Uterus (tissue), 4 donors: ENCODE measurements at places on chromosomes 4 and X. TPM values are rescaled to one million over a fixed set of nuclear protein-coding genes. Genes with fewer than 3 reads are reported as not detected.

DCAF8L2 gene
- not detected for total RNA-seq

USP51 gene
- total RNA-seq = 8.2 TPM

ATP2B3 gene
- 0.09 TPM for total RNA-seq

DRD5 gene
- not detected for total RNA-seq

PAGE2 gene
- total RNA-seq = not detected

NAA11 gene
- total RNA-seq = 0.14 TPM

PASD1 gene
- total RNA-seq = not detected

SSX4B gene
- not detected for total RNA-seq

EDA gene
- 12.5 TPM for total RNA-seq

HPSE gene
- 3.1 TPM for total RNA-seq

AKAP17A gene
- 21.5 TPM for total RNA-seq

SCML2 gene
- 0.26 TPM for total RNA-seq

PABPC5 gene
- total RNA-seq = 0.77 TPM

DMRTC1B gene
- total RNA-seq = not detected

BGN gene
- 40.0 TPM for total RNA-seq

SLC34A2 gene
- 4.1 TPM for total RNA-seq

TLL1 gene
- total RNA-seq = 15.6 TPM

FRAS1 gene
- total RNA-seq = 4.2 TPM

PSAPL1 gene
- total RNA-seq = not detected

TEX13A gene
- not detected for total RNA-seq

SMIM31 gene
- total RNA-seq = not detected
